ENCODE measurements at places on chromosomes 7 and 10.

DNA sequence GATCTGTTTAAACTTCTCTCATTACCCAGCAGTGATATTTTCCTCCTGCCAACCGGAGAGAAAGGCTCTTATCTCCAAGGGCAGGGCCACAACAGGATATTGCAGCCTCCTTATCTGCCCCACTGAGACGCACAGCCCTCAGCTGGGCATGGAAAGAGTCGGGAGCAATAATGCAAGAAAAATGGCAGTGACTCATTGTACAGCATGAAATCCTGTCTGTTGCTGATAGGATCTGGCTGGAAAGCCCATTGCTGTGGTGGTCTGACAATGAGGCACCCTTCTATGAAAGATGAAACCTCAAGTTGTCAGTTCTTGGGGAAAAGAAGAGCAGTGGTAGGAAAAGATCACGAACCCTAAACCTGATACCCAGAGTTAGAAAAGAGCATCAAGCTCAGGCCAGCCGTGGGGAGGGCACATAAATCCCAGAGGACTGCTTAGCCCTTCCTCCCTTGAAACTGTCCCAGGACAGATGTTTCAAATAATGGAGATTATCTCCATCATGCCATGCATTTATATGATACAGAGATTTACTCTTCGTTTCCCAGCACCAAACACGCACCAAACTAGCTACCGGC, 47.0 kb upstream of the FIGNL1 start:
- no peak overlapping the region for H3K4me3 ChIP-seq
- H3K4me1 ChIP-seq, result 0 out of 2 replicates have a peak, but pooled peaks cover 3% of the 10 kb centered on the region
- no peak for DNase-seq
- no peaks in the 10 kb centered on the region for H3K27me3 ChIP-seq
- no peaks in the 10 kb centered on the region for H3K36me3 ChIP-seq

DNA sequence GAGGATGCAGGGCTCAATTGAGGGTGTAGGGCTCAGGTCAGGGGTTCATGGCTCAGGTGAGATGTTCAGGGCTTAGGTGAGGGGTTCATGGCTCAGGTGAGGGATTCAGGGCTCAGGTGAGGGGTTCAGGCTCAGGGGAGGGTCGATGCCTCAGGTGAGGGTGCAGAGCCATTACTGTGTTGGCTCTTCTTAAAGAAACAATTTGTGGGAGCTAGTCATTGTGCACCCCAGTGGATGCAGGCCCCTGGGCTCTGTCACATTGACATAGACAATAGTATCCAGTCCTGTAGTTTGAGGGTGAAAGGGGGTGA, 86.7 kb downstream of the ADCY1 start:
- H3K4me3 ChIP-seq, result no peak overlapping the region
- no peaks in the 10 kb centered on the region for H3K27me3 ChIP-seq
- no peak for DNase-seq
- peaks cover 2% of the 10 kb centered on the region for H3K36me3 ChIP-seq
- H3K27ac ChIP-seq, result no peak overlapping the region

DNA sequence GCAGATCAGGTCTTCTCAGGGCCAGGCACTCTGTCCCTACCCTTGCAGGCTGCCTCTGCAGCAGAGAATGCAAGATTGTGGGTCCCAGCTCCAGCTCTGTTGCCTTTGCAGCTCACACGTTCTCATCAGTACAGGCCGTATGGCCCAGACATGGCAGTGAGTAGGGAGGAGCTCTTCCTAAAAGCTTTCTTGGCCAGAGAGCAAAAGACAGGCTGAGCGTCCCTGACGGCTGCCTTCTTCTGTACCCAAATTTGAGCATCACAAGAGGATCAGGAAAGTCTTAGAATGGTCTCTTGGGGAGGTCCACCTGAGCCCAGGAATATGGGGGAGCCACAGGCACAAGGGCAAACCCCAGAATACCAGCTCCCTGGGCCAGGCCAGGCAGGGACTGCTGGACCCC, 266.3 kb upstream of the ZMIZ1 start:
- no peak overlapping the region for H3K4me3 ChIP-seq
- H3K4me1 ChIP-seq, result peaks cover 4% of the 10 kb centered on the region
- no peak for DNase-seq
- H3K36me3 ChIP-seq, result no peaks in the 10 kb centered on the region
- peaks cover 11% of the 10 kb centered on the region for H3K27me3 ChIP-seq

DNA sequence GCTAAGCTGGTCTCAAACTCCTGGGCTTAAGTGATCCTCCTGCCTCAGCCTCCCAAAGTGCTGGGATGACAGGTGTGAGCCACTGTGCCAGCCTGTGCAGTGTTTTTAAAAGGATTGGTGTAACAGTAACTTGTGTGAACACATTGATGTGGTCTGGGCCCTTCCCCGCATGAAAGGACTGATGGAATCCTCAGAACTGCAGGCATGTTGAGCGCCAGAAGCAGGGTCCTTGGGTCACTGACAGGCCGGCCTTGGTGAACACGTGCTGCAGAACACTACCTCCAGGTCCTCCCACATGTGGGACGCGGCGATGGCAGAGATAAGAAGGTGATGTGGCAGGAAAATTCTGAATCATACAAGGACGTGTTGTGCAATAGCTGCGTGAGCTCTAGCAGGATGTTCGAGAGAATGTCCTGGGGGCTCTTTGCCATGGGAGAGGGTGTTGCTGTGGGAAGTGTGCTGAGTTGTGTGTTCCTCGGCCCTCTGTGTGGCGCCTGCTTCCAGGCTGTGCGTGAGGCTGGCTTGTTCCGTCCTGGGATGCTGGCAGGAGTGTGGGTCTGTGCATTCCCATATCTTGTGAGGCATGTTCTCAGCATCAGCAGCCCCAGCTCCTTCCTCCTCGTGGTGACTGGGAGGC, 68.2 kb downstream of the DNAJB6 start:
- H3K27me3 ChIP-seq, result no peaks in the 10 kb centered on the region
- peak overlapping the region; percentile 89 for H3K27ac ChIP-seq
- peaks cover 52% of the 10 kb centered on the region for H3K36me3 ChIP-seq
- peaks cover 22% of the 10 kb centered on the region for H3K4me1 ChIP-seq

- H3K4me3 ChIP-seq, result no peak overlapping the region
- H3K27ac ChIP-seq, result peak overlapping the region; percentile 59
- H3K27me3 ChIP-seq, result peaks cover 9% of the 10 kb centered on the region
- peaks cover 49% of the 10 kb centered on the region for H3K4me1 ChIP-seq
- H3K36me3 ChIP-seq, result peaks cover 16% of the 10 kb centered on the region
Observed at GRCh38 chr10:122341141-122341810, 33.2 kb upstream of the PLEKHA1 start.

DNA sequence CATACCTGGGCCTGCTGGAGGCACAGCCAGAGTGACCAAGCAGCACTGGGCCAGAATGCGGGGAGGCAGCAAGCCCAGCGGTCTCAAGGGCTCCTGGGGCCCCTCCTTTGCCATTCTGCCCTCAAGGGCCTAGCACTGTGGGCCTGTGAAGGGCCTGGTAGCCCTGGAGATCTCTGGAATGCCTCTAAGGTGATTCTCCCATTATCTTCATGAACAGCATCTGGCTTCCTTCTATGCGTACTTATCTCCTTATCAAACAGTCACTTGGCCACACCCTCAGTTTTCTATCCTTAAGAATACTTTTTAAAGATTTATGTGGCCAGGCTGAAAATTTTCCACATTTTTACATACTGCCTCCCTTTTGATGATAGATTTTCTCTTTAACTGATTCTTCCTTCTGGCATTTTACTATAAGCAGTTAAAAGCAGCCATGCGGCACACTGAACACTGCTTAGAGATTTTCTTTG, 67.5 kb upstream of the CCNY start:
- no peaks in the 10 kb centered on the region for H3K36me3 ChIP-seq
- H3K4me1 ChIP-seq, result peaks cover 6% of the 10 kb centered on the region
- H3K27me3 ChIP-seq, result no peaks in the 10 kb centered on the region
- H3K27ac ChIP-seq, result no peak overlapping the region

- peaks cover 26% of the 10 kb centered on the region for H3K4me1 ChIP-seq
- no peak overlapping the region for H3K4me3 ChIP-seq
- no peak for DNase-seq
- no peak overlapping the region for H3K27ac ChIP-seq
- no peaks in the 10 kb centered on the region for H3K27me3 ChIP-seq
- H3K36me3 ChIP-seq, result peaks cover under 1% of the 10 kb centered on the region
Observed at GRCh38 chr7:49643321-49643720, 130.1 kb upstream of the VWC2 start.

DNA sequence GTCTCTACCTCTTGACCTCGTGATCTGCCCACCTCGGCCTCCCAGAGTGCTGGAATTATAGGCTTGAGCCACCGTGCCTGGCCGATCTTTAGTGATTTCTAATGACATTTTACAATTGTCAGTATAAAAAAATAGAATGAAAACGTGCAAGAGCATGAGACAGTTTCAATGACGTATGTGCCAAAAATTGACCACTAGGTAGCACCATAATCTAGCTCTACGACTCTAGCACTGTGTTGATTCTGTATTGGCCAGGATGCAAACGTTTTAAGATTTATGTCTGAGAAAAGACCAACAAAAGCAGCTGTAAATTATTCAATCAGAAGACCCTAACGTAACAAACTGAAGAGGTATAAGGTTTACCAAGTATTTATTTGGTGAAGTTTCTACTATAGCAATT, 25.4 kb upstream of the EXOC6 start:
- H3K27me3 ChIP-seq, result no peaks in the 10 kb centered on the region
- peaks cover 6% of the 10 kb centered on the region for H3K4me1 ChIP-seq
- no peak overlapping the region for H3K4me3 ChIP-seq
- H3K36me3 ChIP-seq, result no peaks in the 10 kb centered on the region
- no peak for DNase-seq
- no peak overlapping the region for H3K27ac ChIP-seq

GRCh38 chr7:44391171-44391570, 65.8 kb upstream of the CAMK2B start:
- no peak for DNase-seq
- H3K4me3 ChIP-seq, result no peak overlapping the region
- H3K27ac ChIP-seq, result no peak overlapping the region
- no peaks in the 10 kb centered on the region for H3K4me1 ChIP-seq
- H3K27me3 ChIP-seq, result no peaks in the 10 kb centered on the region
- H3K36me3 ChIP-seq, result peaks cover 18% of the 10 kb centered on the region

- H3K4me3 ChIP-seq, result no peak overlapping the region
- peaks cover 22% of the 10 kb centered on the region for H3K4me1 ChIP-seq
- no peaks in the 10 kb centered on the region for H3K36me3 ChIP-seq
- peak overlapping the region; percentile 53 for H3K27ac ChIP-seq
Observed at GRCh38 chr7:69781412-69781846, 183.2 kb downstream of the AUTS2 start.

DNA sequence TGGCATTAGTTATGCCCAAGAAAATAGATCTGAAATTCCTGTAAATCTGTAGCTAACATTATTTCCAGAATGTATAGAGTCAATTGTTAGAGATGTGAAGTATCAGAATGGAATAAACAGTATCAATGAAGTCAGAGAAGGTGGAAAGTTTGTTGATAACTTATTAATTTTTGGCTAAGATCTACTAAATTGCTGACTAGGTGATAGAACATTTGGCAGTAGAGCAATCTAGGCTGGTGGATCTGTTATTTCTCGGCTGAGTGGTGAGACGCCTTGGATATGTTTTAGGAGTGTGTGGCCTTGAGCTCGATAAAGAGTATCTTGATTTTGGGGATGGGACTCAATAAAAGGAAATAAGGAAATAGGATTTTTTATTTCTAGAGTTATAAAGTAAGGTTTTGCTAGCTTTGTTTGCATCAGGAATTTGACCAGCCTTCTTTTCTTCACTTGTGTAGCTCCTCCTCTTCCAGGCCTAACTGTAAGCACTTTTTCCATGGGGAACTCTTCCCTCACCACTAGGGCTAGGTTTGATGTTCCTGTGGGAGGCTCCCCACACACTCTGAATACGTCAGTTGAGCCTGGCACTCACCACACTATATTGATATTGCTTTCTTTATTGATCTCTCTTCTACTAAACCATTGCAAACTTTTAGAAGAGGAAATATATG, 86.8 kb upstream of the CSTF2T start:
- no peak for DNase-seq
- no peaks in the 10 kb centered on the region for H3K4me1 ChIP-seq
- no peaks in the 10 kb centered on the region for H3K36me3 ChIP-seq
- H3K27me3 ChIP-seq, result no peaks in the 10 kb centered on the region
- no peak overlapping the region for H3K27ac ChIP-seq
- H3K4me3 ChIP-seq, result no peak overlapping the region

DNA sequence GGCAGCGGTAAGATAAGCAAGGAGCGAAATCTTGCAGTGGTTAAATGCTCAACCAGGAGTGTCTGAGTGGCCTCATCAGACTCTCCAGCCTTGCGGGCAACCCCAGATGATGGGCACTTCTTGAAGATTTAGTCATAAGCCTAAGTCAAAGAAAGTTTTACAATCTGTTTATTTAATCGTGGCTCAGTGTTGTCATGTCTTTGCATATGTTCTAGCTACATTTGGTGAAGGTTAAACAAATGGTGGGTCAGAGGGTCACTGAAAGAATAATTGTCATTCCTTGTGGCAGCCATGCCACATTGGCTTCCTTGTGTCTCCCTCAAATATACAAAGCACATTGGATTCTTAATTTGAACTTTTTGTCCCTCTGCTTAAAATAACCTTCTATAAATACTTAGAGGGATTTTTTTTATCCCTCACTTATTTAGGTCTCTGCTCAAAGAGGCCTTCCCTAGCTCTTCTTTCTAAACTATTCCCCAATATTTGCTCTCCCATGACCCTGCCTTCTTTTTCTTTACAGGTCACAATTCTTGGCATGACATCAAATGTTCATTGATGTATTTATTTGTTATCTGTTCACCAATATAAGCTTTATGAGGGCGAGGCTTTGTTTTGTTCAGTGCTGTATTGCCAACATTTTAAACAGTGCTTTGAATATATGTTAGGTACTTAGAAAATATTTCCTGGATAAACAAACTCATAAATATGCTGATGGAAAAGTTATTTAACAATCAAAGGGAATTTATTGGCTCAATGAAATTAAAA, 68.7 kb downstream of the NEUROD6 start:
- no peak overlapping the region for H3K4me3 ChIP-seq
- no peaks in the 10 kb centered on the region for H3K36me3 ChIP-seq
- DNase-seq, result no peak
- no peak overlapping the region for H3K27ac ChIP-seq

DNA sequence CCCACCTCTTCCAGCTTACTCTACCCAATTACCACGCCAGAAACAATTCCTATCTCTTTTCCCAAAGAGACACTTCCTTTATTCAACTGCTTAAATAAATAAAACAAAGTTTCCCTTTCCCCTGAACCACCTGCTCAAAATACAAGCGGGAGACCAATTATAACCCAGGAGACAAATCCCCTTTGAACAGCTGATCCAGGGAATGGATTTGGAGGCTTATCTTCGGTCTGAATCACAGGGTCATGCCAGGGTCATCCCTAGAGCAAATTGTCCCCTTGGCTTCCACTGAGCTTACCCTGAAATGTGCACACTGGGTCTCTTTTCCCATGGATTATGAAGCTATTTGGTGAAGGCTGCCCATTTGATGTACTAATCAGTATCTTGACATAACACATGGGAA, 99.9 kb upstream of the JAZF1 start:
- 0 out of 2 replicates have a peak, but pooled peaks cover 4% of the 10 kb centered on the region for H3K4me1 ChIP-seq
- no peak overlapping the region for H3K4me3 ChIP-seq
- H3K36me3 ChIP-seq, result 0 out of 2 replicates have a peak, but pooled peaks cover 2% of the 10 kb centered on the region
- no peaks in the 10 kb centered on the region for H3K27me3 ChIP-seq
- no peak overlapping the region for H3K27ac ChIP-seq
